ENCODE measurements at places on chromosomes 5 and 9.
A peak's percentile ranks its signal among the peaks of the same experiment; 100 is the strongest.

- no peak for DNase-seq
These were observed 82.7 kb downstream of the DOCK8 start for GRCh38 chr9:297104-297972.

GRCh38 chr5:37208883-37209797 is 40.0 kb downstream of the CPLANE1 start:
- peak; percentile 23 for DNase-seq

GRCh38 chr5:172730981-172731679 is 39.9 kb downstream of the DUSP1 start:
- DNase-seq, result no peak

DNA sequence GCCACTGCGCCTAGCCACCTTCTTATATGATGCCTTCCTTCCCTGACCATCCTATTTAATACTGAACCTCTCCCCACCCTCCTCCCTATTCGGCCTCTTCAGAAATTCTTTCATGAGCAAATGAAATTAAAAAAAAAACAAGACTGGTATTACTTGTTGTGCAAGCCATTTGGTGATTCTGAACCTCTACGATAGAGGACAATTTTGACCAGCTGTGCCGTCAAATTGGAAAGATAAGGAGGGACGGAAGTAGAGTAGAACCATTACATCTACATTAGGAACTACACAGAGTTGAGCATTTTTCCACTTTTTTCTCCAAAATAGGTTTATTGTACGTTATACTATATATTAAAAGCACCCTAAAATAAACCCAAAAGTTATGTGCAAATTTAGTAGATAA is 2.9 kb downstream of the DHX29 start:
- DNase-seq, result no peak

- no peak for DNase-seq
These were observed 10.7 kb upstream of the SERINC5 start for GRCh38 chr5:80266566-80266965.

GRCh38 chr9:133239533-133240090 is 30.6 kb upstream of the OBP2B start:
- no peak for DNase-seq

DNA sequence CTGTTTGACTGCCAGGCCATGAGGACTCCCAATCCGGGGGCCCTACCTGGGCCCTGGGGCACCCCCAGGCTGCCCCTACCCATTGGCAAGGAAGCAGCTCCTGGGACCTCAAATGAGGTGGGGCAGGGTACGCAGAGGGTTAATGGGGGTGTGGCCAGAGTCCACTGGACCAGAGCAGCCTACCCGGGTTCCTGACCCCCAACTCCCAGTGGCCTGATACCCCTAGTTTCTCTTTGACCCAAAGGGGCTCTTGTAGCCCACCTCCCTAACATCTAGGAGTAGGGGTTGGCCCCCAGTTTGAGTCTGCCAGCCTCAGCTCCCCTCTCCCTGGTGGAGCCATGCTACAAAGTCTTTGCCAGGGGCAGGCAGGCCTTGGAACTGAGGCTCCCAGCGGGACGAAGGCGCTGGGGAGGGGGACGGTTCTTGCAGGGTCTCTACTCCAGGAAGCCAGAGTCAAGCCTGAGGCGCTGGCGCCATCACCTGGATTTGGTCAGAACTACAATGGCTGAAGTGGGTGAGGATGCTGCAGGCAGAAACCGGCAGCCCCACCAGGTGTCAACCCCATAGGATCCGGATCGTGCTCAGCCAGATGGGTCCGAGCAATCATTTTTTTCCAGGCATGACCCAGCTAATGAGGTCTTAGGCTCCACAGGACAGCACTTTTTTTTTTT is 8.4 kb upstream of the CERCAM start:
- peak; percentile 61 for DNase-seq

GRCh38 chr5:157473383-157474320 is 13.6 kb downstream of the NIPAL4 start:
- DNase-seq, result no peak

DNA sequence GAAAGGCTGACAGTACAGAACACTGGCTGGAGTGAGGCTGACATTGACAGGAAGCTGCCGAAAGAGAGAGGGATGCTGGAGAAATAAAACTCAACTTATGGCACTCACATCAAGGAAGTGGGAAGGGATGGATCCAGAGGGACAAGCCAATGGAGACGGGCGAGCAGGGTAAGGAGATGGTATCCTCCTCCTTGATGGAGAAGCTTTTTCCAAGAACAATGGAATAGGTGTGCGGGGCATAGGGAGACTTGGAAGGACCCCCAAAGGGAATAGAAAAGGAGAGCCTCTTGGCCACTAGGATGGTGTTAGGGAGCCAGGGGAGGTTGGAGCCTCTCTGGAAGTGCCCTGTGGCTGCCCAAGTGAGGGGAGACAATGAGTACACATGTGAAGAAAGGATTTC is 58.4 kb upstream of the GRHPR start:
- no peak for DNase-seq

GRCh38 chr5:180494510-180495181 is 467 bp downstream of the CNOT6 start:
- peak; percentile 51 for DNase-seq

- DNase-seq, result no peak
These were observed 41.6 kb downstream of the RAB14 start for GRCh38 chr9:121160025-121160424.

DNA sequence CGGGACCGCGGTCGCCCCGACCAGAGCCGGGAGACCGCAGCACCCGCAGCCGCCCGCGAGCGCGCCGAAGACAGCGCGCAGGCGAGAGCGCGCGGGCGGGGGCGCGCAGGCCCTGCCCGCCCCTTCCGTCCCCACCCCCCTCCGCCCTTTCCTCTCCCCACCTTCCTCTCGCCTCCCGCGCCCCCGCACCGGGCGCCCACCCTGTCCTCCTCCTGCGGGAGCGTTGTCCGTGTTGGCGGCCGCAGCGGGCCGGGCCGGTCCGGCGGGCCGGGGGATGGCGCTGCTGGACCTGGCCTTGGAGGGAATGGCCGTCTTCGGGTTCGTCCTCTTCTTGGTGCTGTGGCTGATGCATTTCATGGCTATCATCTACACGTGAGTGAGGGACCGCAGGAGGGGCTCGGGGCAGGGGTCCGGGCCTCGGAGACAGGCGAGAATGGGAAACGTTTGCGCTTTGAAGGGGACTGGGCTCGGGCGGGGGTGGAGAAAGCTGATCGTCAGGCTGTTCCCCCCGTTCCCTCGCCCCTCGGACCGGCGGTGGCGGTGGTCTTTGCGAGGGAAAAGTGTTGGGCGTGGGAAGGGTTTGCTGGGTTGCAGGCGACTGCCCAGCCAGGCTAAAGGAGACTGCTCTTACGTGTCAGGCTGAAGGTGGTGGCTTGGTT is 457 bp downstream of the UGCG start:
- peak; percentile 41 for DNase-seq

DNA sequence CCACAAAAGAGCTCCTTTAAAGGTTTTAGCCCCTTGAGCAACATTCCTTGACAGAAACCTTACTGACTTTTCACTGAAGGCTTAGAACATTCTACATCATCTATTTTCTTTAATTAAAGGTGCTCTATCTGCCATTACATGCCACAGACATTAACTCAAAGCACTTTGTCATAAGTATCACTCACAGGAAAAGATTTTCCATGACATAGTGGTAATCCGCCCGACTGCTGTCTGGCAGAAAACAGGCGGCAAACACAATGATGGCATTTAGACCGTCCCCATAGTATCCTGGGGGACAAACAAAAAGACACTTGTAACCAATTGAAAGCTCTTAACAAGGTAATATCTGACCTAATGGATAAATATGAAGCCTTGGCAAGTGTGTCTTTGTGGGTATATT is 126.2 kb upstream of the PCA3 start:
- DNase-seq, result no peak

GRCh38 chr9:99860266-99860665 is 38.6 kb downstream of the NR4A3 start:
- DNase-seq, result no peak

- DNase-seq, result no peak
These were observed 210.8 kb downstream of the ADAMTSL1 start for GRCh38 chr9:18684593-18685317.

GRCh38 chr5:59182760-59183159 is 599.9 kb downstream of the RAB3C start:
- no peak for DNase-seq

GRCh38 chr9:97773723-97774122 is 76.6 kb upstream of the XPA start:
- no peak for DNase-seq

DNA sequence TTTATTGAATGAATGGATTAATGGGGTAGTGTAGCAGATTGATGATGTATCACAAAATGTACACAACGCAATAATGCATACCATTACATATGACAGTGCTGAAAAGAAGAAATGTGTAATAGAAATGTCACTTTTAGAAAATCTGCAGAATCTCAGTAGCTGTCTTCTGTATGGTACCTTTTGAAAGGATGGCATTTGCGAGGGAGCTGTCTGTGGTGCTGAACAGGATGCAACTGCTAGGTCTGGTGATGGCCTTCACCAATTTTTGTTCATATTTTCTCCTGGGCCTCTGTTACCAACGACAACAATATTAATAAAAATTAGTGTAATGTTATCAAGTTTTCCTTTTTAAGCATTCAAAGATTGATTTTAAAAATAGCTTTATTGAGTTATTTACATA is 36.2 kb upstream of the OTULIN start:
- peak; percentile 58 for DNase-seq

- no peak for DNase-seq
These were observed 32.7 kb upstream of the ARAP3 start for GRCh38 chr5:141714542-141715310.

DNA sequence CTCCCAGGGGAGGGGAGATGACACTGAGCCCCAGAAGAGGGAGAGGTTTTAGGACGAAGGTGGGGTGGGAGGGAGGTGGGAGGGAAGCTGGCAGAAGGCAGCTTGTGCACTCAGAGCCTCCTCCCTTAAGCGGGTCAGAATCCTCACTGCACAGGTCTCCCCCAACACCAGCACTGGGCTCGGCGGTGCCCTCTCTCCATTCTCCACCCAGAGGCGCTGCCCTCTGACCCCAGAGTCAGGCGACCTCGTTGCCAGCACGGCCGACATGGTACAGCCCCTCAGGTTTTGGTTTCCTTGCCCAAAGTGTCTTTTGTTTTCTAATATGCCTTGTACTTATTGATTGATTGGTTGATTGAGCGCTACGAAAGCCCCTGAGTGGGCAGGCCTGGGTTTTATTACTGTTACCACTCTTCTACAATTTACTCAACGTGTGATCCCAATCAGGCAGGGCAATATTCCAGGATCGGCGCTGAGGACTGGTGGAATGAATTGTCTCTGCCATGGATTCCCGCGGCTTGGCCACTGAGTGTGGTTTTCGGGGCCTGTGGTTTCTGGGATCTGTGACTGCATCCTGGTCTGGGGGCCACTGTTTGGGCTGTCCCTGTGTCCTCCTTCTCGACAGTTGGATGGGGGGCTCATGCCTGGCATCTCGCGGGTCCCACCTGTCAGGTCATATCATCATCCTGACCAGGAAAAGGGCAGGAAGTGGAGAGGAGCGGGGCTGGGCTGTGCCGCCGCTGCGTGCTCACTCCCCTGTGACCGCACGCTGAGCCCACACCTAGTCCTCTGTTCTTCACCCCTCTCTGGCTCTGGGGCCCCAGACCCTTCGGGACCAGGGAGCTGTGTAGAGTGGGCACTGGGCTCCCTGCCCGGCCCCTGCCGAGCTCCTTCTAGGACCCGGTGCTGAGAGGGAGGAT is 9.6 kb upstream of the FCN2 start:
- no peak for DNase-seq

DNA sequence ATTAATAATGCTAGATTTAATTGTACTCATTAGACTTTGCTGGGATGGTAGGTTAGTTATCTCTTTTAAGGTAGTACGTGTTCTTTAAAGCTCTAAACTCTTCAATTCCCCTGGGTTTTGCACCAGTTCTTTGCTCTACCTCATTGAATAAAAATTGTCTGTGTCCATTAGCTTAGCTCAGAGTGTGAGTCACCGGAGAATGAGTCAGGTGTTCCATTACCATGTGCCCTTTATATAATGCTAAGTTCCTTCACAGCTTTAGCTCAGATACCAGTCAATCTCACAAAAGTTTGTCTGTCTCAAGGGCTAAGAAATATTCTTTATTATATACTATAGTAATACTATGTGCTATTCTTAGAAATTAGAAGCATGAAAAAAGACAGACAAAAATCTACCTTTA is 339.4 kb downstream of the PRELID2 start:
- peak; percentile 3 for DNase-seq

- DNase-seq, result no peak
These were observed 176.0 kb upstream of the ZNF608 start for GRCh38 chr5:124922255-124922975.

DNA sequence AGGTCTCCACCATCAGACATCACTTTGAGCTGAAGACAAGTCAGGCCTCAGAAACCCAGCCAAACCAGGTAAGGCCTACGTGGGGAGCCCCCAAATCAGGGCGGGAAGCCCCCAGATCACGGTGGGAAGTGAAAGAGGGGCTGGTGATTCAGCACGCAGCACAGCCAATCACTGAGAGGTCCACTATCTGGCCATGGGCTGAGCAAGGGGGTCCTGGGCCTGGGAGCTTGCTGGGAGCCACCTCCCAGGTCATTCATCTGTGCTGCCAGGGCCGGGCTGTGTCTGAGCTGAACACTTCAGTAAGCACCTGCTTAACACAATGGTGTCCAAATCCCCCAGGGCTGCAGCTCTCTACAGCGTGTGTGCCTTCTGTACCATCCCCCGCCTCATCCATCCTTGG is 15.5 kb downstream of the MED10 start:
- no peak for DNase-seq

- no peak for DNase-seq
These were observed 97.1 kb downstream of the DTWD2 start for GRCh38 chr5:118891252-118891651.
